LoVo (cell line): ENCODE measurements at places on chromosomes 1 and 21.

GRCh38 chr1:184487531-184488193 lies 100.8 kb downstream of the C1orf21 start:
- DNase-seq, result no peak

- no peak for DNase-seq
Observed at GRCh38 chr1:210828996-210829596, 304.9 kb downstream of the KCNH1 start.

GRCh38 chr1:40936931-40937339 lies 42.6 kb upstream of the CTPS1 start:
- DNase-seq, result no peak

DNA sequence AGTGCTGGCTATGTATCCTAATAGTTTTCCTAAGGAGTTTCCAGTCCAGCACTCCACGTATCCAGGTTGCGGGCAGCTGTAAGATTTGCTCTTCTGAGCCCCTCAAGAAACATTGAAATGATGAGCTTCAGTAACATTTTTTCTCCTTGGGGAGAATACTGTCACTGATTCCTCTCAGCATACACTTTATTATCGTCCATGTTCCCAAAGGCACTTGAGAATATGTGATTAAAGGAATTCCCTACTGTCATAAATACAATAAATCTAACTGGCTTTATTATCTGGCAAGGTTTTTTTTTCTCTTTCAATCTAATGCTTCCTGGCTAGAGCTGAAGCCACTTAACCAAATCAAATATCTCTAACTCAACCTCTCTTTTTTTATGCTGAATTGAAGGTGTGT lies 359.2 kb upstream of the PKN2 start:
- no peak for DNase-seq

DNA sequence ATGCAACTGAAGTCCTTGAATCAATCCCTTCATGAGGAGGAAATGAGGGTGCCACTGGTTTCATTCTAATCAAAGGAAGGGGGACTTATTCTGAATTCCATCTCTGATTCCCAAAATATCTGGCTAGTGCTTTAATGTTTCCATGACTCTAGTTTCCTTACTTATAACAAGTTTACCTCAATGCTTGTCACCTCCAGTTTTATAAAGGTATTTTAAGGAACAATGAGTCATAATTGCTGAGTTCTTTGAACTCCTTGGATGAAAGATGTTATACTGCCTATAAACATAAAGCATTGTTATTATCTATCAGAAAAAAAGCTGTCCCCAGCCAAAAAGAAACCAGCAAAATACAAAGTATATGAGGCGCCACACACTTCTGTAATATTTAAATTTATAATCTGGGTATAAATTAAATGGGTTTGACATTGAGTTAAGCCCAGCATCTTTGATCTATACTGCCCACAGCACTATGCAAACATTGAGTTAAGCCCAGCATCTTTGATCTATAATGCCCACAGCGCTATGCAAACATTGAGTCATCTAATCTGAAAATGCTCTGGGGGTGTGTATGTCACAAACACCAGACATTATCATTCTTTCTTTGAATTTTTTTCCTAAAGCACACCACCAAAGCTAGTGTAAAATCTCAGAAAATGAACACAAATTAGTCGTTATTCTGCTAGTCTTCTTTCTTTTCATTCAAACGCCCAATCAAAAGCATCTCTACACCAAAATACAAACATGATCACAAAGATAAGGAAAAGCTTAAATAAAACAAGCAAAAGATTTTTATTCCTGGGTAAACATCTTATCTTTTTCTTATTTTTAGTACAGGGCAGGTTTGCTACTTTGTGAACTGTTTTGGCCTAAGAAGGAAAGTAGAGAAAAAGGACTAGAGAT lies 11.5 kb upstream of the CXADR start:
- DNase-seq, result peak; percentile 94

DNA sequence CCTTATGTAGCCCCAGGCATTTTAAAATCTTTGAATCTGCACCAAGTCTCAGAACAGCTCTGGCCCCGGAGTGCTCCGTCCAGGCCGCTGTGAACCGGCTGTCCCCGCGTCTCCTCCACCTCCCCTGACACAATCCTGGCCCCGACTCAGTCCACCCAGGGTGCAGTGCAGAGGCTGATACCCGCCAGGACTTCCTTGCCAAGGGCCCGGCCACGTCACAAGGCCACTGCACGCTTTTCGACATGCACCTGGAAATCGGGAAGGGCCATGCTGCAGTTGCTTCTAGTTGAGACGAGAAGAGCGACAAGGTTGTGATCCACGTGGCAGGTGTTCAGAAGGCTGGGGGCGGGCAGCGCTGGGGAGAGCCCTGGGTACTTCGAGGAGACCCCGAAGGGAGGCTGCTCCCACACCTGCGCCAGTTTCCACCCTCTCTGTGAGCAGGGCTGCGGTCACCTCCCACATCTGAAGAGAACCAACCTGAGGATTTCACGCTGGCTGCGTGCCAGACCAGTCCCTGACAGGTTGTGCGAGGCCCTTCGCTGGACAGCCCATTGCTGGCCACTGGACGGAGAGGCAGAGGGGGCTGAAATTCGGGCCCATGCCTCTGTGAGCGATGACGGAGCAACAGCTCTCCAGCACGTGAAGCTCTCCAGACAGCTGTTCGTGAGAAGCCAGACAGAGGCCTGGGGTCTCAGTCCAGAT lies 6.7 kb downstream of the VWA1 start:
- no peak for DNase-seq

GRCh38 chr1:110003747-110004428 lies 19.3 kb downstream of the AHCYL1 start:
- DNase-seq, result peak; percentile 75

DNA sequence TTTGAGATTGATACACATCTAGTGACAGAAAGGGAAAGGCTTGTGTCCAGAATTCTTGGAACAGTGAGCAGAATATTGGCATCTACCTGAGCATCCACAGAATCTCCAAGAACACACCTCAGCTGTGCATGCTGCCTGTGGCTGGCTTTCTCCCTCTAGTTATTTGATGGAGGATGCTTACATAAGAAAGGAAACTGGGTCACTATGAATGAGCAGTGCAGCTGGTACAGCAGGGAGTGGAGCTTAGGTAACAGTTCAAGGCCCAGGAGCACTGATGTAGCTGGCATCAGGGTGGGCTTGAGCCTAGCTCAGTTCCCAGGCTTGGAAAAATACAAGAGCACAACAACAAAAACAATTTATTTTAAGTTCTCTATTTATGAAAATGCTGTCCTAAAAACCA lies 26.3 kb downstream of the RGS8 start:
- DNase-seq, result no peak

DNA sequence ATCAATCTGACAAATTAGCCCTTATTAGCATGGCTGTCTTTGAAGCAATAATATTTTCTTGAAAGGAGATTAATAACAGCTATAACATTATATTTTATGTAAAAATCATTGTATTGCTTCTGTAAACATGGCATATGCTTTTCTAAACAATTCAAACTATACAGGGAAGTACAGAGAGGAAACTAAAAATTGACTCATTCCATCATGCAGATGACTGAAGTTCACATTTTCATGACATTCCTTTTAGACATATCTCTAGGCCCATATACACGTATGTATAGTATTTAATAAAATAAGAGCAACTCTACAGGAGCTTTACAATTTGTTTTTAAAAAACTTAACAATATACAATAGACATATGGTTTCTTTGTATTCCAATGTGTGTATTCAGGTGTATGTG lies 5.6 kb upstream of the DHCR24 start:
- no peak for DNase-seq

DNA sequence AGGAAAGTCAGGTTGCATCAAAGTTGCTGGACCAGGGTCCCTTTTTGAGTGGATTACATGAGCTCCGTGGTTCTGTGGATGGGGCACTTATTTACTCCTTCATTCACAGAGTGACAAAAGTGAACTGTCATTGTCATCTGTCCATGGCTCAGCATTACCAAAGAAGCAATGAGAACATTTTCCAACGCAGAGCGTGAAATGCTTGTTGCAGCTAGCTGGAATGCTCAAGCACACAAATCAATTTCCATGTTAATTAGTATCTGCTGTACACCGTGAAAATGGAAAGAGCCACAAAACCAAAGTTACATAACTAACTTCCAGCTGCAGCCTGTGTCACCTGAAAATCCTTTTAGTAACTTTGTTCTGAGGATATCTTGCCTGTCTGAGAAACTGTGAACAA lies 78.9 kb downstream of the MT1HL1 start:
- no peak for DNase-seq

DNA sequence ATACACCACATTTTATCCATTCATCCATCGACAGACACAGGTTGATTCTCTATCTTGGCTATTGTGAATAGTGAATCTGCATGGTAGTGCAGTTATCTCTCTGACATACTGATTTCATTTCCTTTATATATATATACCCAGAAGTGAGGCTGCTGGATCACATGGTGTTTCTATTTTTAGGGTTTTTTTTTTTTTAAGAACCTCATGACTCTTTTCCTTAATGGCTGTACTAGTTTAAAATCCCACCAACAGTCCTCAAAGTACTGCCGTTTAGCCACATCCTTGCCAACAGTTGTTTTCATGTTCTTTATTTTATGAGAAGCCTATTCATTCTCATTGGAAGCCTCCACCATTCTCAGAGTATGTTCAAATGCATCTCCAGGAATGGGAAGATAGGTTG lies 258.7 kb upstream of the SNX7 start:
- DNase-seq, result no peak

DNA sequence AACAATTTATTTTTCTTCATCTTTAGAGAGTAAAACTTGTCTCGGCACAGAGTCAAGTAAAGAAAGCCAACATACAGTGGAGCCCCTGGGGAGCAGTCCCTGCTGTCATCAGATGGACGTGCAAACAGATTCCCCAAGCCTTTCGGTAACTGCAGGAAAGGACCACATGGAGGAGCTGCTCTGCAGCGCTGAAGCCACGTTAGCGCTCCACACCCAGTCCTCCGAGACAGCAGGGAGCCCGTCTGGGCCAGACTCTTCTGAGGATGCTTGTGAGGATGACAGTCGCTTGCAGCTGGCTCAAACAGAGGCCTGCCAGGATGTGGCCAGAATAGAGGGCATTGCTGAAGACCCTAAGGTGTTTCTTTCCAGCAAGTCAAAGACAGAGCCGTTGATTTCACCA lies 77.1 kb upstream of the SCCPDH start:
- no peak for DNase-seq

- DNase-seq, result no peak
Observed at GRCh38 chr1:42956739-42957138, 1.9 kb downstream of the SLC2A1 start.

GRCh38 chr1:229869687-229870086 lies 197.4 kb upstream of the GALNT2 start:
- DNase-seq, result no peak

DNA sequence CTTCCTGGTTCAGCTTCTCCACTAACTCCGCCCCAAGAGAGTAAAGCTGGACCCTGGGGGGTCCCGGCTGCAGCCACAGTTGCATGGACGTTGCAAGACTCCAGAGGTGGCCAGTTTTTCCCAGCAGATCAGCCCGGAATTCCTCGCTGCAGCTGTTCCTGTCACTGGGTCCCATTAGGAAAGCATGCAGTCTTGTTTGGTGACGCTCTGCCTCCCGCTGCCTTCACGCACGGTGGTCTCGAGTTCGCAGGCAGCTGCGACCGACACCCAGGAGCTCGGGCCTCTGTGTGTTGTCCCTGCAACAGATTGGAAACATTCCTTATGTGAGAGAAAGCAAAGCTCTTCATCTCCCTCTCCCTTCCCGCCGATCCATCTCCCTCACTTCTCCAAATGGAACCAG lies 162.8 kb downstream of the PRDM16 start:
- DNase-seq, result no peak

GRCh38 chr1:29500651-29501050 lies 264.3 kb downstream of the PTPRU start:
- no peak for DNase-seq

- no peak for DNase-seq
Observed at GRCh38 chr1:26084091-26084561, 16.7 kb upstream of the TRIM63 start.

DNA sequence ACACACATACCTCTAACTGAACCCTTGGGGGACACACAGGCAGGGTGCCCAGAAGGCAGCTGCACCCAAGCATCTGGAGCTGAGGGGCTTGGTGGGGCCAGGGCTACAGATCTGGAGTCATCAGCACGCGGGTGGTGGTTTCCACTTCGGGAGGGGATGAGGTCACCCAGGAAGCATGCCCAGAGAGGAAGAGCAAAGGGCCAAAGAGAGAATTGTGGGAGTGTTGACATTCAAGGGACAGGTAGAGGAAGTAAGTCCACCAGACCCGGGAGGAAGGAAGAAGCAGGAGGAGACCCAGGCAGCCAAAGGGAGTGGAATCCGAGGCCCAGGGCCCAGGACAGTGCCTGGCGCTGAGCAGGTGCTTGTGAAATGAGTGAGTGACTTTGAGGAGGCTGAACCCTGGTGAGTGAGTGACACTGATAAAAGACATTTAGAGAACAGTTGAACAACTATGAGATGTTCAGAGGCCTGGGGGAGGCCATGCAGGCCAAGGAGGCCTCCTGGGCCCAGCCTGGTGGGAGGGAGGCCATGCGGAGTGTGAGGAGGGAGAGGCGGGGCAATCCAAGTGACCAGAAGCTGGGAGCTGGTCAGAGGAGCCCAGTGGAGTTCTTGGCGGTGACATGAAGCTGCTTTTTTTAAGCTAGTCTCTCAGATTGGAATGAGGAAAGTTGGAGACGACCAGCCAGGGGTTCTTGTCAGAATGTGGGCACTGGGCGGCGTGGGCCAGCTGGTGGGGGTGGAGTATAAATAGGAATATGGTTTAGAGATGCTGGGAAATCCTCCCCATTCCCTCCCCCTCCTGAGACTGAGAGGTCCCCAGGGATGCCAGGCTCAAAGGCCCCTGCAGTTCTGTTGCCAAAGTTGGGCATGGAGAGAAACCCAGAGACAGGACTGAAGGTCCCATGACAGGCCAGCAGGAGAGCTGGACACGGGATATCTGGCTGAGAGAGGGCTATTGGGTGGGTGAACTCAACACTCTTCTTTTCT lies 7.9 kb downstream of the CDK18 start:
- no peak for DNase-seq

DNA sequence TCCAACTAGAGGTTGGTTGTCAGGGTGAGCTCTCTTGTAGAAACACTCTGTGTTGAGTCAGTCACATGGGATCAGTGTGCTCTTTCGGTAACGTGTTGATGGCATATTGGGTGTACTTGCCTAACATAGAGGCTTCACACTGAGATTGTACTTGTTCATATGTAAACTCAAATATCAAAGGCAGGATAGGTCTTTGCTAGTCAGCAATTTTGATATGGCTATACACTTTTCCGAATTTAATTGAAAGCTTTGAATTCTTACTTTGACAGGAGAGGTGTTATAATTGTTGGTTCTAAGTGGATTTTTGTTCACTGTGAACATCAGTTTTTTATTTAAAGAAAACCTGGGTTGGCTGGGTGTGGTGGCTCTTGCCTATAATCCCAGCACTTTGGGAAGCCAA lies 16.4 kb upstream of the TGFB2 start:
- no peak for DNase-seq
